ENCODE measurements at places on chromosomes 12 and 14.

DNA sequence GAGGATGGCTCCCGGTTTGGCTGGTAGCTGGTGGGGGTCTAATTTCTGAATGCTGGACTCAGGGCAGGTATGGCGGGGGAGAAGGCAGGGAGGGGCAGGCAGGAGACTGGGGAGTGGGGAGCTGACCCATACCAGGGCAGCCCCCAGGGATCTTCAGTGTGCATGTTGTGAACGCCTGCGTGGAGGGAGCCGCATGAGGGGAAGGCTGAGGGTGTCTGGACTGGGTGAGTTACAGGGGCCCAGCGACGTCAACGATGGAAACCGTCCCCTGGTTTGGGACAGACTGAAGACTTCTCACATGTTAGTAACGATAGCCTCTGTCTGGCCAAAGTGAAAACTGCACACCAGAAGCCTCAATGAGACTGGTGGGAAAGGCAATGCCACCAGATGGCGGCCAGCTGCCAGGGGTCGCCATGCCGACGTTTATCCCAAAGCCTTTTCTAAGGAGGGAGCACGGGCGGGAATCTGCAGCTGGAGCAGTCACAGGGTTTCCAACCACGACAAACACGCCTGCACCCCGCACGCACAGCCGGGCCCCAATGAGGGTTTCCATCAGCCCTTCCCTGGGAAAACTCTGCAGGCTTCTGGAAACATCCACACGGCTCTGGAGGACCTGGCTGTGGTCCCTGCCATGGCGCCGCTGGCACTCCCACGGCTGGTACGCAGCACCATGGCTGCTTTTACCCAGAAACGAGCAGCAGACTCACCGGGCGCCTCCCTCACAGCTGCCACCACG, 14.0 kb downstream of the PGAM5 start:
- DNase-seq = no peak

- DNase-seq = peak; percentile 82
Observed at GRCh38 chr14:90050271-90050670, 11.5 kb upstream of the KCNK13 start.

DNA sequence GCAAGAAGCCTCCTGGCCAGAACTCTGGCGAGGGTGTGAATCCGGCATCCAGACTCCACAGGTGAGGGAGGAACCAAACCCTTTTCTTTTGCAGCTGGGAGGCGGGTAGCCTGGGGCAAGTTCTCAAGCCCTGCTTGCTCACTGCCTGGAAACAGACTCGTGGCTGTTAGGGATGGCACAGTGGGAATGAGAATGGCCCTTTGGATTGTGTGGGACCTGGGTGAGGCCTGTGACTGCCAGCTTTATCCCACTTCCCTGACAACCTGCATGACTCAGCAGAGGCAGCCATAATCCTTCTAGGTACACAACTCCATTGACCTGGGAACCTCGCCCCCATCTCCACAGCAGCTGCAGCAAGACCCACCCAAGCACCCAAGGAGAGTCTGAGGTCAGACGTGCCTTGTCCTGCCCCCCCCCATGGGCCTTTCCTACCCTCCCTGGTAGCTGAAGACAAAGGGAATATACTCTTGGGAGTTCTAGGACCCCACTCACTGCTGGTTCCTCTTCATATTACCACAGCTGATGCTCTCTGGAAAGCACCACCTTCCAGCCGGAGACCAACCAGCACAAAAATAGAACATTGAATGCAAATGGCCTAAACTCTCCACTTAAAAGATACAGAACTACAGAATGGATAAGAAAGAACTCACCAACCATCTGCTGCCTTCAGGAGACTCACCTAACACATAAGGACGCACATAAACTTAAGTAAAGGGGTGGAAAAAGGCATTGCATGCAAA, 5.1 kb upstream of the GPR33 start:
- DNase-seq = peak; percentile 61

DNA sequence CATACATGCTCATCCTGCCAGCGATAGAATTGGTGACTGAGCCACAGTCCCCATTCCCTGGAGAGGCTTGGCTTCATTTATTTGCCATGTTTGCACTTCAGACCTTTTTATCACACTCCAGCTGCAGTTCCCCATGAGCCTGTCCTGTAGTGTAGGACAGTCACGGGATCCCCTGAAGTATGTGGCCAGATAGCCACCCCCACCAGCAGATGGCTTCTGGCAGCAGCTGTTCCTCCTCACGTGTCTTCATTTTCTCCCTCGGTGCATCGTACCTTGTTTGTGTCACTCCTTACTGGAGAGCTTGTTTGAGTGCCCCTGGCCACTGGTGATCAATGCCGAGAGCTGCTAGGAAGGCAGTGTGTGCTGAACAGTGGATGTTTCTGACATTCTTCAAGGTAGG, 40.2 kb downstream of the UBE3B start:
- DNase-seq = peak; percentile 51

GRCh38 chr14:99430491-99430890, 50.2 kb downstream of the SETD3 start:
- peak; percentile 69 for DNase-seq

- no peak for DNase-seq
Observed at GRCh38 chr12:132492522-132492921, 2.6 kb downstream of the FBRSL1 start.

DNA sequence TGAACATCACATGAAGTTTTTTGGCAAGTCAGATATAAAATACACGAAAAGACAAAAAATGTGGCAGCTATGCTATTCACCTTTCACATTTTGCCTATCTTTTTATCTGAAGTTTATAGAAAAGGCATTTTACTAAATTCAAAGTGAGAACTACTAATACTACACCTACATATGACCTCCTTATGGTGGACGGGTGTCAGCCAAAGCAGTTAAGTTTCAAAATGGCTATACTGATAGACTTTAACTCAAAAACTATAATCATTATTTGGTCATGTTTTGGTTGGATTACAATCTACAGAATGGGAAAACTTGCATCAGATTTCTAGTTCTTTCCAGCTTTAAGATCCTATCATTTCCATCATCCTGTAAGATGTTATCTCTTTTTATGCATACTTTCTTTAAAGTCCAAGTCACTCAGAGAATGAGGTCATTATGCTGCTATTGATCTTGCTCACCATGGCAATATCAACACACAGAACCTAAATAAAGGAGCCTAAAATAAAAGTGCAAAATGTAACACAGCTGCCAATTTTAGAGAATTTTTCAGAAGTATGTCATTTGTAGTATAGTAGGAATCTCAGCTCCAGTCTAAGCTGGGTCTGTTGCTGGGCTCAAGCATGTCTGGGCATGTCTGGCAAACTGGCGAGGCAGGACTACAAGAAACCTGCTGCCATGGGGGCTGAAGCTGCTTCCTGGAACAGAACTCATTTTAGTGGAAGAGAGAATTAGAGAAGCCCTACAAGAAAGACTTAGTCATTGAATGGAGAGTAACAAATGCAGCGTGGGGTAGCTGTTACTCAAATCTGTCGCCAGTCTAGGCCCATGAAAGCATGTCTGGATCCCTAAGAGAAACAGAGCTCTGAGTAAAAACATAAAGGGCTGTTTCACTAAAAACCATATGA, 7.6 kb upstream of the AEBP2 start:
- peak; percentile 89 for DNase-seq

GRCh38 chr14:96221109-96221650, 16.5 kb downstream of the BDKRB2 start:
- no peak for DNase-seq

- DNase-seq = no peak
Observed at GRCh38 chr12:11108862-11109261, 16.7 kb upstream of the TAS2R43 start.

GRCh38 chr12:115946867-115947695, 330.4 kb downstream of the MED13L start:
- DNase-seq = peak; percentile 54

GRCh38 chr12:106911581-106911980, 44.1 kb upstream of the TMEM263 start:
- no peak for DNase-seq

Measured in islet precursor cell (in vitro differentiated cells).